ENCODE measurements at places on chromosomes 1 and 21.

GRCh38 chr1:14784790-14785773, 186.6 kb downstream of the KAZN start:
- no peak for DNase-seq

GRCh38 chr1:44724296-44724954, 6.5 kb downstream of the RNU5D-1 start:
- no peak for DNase-seq

GRCh38 chr21:43911935-43912487, 47.0 kb downstream of the AGPAT3 start:
- peak; percentile 39 for DNase-seq

- no peak for DNase-seq
These were observed 274.4 kb downstream of the PTBP2 start for GRCh38 chr1:96996001-96996400.

DNA sequence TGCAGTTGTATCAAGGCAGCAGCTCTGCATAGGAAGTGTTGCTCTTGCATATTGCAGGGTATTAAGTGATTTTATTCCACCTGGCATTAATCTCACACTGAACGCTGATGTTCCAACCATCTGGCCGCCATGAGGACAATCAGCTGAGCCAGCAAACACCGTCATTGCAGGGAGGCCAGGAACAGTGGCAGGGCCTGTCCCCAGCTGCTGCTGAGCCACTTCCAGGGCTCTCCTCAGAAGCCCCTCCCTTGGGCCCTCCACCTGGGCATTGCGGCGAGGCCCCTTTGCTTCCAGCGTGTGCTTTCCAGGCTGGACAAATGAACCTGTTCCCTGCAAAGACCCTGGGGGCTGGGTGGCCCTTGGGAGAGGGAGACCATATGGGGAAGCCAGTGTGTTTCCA, 171.6 kb upstream of the C1orf174 start:
- DNase-seq: peak; percentile 40

DNA sequence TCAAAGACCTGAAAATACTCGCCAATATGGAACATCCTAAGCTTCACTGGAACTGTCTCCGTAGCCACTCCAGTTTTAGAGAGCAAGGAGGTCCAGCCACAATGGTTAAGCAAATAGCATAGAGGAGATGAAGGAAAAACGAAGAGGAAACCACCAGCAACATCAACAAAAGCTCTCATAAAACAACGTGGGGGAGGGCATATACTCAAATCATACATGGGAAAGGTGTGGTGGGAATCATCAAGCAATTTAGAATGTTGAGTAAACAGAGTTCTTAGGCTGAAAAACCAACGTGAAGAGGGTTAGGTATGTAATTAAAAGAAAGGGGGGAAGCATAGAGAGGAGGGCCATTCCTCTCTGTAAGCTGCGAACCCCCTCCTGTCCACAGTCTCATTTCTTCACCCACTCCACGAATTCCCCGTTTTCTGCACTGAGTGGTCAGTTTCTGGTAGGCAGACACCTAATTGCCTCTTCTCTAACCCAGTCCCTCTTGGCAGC, 1.0 kb downstream of the TMEM59 start:
- DNase-seq: peak; percentile 36

- DNase-seq: no peak
These were observed 27.9 kb downstream of the MORC3 start for GRCh38 chr21:36347962-36348328.

DNA sequence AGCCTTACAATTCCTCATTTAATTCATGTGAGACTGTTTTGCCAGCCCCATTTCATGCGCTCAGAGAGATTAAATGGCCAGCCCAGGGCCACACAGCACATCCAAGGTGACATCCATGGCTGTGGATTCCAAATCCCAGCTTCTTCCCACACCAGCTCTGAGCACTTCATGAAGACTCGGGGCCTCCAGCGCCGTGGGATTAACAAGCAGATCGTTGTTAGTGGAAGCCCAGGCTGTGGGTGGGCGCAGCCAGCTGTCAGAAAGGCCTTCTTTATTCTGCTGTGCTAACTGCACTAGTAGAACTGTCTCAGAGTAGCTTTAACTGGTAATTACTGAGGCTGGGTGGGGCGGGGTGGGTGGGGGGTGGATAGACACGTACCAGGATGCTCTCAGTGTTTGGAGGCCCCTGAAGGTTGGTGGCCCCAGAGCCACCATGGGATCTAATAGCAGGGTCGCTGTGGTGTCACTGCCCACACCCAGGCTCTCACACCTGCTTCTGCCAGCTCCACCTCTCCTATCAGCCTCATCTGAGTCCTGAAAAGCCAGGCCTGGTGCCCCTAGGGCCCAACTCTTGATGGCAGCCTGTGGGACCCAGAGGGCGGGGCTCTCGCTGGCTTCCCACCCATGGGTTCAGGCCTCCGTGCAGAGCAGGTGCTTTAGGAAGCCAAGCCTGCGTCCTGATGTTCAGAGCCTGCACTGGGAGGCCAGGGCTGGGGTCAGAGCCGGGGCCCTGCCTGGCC, 3.4 kb downstream of the BMP8A start:
- DNase-seq: no peak

DNA sequence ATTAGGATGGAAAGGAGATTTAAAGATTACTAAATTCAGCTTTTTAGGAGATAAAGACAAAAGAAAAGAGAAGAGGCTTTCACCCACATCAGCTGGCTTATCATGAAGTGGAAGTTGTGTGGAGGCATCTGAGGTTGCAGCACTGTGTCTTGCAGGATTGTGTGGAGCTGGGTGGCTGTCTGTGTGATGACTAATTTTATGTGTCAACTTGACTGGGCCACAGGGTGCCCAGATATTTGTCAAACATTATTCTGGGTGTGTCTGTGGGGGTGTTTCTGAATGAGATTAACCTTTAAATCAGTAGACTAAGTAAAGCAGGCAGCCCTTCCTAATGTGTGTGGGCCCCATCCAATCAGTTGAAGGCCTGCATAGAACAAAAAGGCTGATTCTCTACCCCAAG, 3.9 kb downstream of the KCNA10 start:
- DNase-seq: no peak

Measured in kidney (tissue), 22 donors.